ENCODE measurements at places on chromosomes 1 and 21.

DNA sequence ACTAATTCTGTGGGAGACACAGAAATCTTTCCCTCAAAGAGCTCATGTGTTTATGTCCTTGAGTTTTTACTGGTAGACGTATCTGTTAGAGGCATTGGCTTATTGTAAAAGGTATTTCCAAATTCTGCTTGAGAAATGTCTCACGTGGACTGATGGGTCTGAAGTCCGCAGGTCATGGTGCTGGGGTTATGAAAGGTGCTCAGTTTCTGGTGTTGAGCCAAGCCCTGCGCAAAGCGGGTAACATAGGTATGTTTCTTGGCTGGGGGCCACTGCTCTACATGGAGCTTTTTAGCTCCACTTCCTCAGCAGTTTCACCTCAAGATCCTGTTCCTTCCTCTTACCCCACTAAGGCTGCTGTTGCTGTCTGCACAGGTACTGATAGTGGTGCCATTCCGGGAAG is 10.8 kb downstream of the UTP25 start:
- no peak for DNase-seq

DNA sequence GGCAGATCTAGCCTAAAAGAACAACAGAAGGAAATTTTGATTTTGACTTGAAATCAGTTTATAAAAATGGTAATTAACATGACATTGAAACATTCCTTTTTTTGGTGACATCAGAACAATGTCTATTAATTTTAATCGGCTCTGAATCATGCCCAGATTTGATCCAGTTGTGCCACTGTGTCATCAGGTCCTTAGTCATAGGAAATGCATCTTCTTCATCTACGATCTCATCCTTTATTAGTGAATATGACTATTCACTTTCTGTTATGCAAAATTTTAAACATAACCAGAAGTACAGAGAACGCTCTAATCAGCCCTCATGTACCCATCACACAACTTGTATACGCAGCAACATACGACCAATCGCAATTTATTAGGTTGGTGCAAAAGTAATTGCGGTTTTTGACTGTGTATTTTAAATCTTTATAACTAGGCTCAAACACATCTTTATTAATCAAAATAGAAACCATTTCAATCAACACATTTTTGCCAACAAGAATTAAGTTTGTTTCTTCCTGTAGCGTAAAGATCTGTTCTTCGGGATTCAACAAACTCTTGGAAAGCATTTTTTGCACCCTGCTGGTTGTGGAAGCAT is 40.3 kb upstream of the TLR5 start:
- no peak for DNase-seq

DNA sequence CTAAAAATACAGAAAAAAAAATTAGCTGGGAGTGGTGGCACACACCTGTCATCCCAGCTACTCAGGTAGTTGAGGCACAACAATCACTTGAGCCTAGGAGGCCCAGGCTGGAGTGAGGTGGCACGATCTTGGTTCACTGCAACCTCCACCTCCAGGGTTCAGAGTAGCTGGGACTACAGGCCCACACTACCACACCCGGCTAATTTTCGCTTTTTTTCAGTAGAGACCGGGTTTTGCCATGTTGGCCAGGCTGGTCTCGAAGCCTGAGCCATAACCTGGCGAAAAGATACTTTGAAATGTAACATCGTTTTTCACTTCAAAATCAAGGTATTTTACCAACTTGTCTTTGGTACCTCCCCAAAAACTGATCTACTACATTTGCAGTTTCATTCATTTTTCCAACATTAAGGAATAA is 6.1 kb downstream of the GAS5 start:
- no peak for DNase-seq

- no peak for DNase-seq
Observed at GRCh38 chr21:33924766-33925100, 9.1 kb upstream of the ATP5PO start.

DNA sequence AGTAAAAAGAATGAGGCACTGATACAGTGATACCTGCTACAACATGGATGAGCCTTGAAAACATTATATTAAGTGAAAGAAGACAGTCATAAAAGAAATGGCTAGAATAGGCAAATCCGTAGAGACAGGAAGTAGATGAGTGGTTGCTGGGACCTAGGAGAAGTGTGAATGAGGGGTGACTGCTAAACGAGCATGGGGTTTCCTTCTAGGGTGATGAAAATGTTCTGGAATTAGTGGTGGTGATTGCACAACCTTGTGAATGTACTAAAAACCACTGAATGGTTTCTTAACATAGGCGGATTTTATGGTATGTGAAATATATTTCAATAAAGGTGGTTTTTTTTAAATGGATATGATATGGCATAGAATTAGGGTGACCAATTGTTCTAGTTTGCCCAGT is 12.6 kb upstream of the SERINC2 start:
- no peak for DNase-seq

DNA sequence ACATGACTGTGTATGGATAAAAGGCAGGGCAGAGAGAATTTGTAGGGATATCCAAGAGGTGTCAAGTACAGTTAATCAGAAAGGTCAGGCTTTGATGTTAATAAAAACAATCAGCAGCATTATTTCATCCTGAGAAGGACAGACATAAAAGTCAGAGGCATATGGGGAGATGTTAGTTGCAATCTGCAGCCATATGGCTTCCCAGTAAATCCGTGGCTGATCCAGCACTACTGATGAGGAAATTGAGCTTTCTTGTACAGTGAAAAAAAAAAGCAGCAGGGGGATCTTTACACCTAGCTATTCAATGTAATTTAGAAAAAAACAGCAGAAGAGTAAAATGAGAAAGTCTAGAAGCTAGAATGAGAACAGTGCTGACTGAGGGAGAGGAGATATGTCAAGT is 2.2 kb upstream of the SPRR1B start:
- no peak for DNase-seq

DNA sequence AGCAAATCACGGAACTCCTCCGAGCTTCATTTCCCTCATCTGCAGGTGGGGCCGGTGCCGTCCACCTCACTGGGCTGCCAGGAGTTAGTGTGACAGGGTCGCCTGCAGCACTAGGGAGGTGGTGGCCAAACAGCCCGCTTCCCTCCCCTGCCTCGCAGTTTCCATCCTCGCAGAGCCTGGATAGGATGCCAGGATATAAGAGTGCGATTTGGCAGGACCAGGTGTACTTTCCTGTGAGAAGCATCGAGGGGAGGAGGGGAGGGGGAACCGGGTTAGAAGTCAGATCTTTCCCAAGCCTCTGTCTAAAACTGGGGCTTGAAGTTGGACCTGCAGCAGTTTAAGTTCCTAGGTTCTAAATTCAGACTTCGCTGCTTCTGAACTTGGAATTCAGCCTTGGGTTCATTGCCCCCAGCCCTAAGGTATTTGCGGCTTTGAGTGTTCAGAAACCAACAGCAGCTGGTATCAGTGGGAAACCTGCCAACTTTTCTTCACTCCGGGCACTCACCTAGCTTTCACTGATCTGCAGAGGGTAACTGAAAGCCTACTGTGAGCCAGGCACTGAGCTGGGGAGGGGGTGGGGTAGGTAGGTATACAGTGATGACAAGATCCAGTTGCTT is 1.7 kb upstream of the JUN start:
- peak; percentile 83 for DNase-seq

- no peak for DNase-seq
Observed at GRCh38 chr1:206419250-206419649, 51.0 kb upstream of the IKBKE start.

DNA sequence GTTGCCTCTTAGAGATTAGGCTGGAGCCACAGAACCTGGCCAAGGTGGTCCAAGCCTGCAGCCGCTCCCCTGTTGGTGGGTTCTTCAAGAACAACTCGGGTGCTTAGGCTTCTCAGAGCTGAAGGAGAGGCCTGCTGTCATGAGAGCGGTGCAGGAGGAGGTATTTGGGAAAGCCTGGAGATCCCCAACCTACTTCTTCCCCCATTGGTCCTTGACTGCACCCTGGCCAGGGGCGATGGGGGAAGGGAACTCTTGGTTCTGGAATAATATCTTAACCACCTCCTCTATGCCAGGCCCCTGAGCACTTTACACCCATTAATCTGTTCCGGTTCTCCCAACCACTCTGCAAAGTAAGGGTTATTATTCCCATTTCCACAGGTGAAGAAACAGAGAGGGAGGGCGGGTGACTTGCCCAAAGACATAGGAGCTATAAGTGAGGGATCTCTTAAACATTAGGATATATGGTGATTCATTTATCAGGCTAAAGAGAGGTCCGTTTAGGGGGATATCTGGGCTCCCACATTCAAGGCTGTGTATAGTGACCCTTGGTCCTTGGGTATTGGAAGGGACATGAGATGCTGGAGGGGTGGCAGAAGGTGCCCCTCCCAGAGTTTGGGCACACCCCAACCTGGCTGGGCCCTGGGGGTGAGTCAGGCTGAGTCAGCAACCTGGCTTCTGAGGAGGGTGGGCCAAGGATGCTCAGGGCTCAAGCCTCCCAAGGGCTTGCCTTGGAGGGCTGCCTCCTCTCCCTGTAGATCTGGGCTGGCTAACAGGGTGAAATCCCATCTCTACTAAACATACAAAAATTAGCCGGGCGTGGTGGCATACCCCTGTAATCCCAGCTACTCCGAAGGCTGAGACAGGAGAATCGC is 5.2 kb downstream of the TRNP1 start:
- no peak for DNase-seq

DNA sequence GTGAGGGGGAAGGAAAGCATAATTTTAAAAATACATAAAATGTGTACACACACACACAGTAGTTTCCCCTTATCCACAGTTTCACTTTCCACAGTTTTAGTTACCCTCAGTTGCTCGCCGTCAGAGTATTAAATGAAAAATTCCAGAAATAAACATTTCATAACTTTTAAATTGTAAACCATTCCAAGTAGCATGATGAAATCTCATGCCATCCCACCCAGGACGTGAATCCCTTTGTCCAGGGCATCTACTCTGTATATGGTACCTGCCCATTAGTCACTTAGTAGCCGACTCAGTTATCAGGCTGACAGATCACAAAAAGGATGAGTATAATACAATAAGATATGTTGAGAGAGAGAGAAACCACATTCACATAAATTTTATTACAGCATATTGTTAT is 36.2 kb downstream of the EPS15 start:
- DNase-seq = no peak

GRCh38 chr1:78236716-78237115 is 190.9 kb downstream of the GIPC2 start:
- no peak for DNase-seq

- no peak for DNase-seq
Observed at GRCh38 chr21:32315511-32316281, 17.0 kb downstream of the MRAP start.

GRCh38 chr1:165355139-165355976 is 1.2 kb downstream of the LMX1A start:
- no peak for DNase-seq

DNA sequence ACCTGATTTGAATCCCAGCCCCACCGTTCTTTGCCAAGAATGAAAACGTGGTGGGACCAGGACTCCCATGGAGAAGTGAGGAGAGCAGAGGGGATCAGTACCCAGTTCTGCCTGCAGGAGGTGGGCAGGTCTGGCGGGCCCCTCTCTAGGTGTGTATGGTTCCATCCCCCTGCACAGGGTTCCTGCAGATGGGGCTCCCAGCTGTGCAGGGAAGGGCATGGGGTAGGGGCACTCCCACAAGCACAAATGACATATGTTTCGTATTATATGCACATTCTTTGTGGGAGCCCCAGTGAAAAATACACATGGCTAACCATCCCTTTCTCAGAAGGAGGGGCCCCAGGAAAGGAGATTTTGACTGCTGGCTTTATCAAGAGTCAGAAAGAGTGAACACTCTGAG is 144.6 kb downstream of the PLPP3 start:
- no peak for DNase-seq

All from SHP77 treated with DMSO at 0.1 percent for 48 hours (cell line).